H9 (cell line): ENCODE measurements at places on chromosomes 4 and X. TPM values are rescaled to one million over a fixed set of nuclear protein-coding genes. Genes with fewer than 3 reads are reported as not detected.
A peak's percentile ranks its signal among the peaks of the same experiment; 100 is the strongest.

Gene BGN
- total RNA-seq: 1.2 and 1.5 TPM in 2 replicates

Gene GRXCR1
- not detected in 2 replicates for total RNA-seq

DNA sequence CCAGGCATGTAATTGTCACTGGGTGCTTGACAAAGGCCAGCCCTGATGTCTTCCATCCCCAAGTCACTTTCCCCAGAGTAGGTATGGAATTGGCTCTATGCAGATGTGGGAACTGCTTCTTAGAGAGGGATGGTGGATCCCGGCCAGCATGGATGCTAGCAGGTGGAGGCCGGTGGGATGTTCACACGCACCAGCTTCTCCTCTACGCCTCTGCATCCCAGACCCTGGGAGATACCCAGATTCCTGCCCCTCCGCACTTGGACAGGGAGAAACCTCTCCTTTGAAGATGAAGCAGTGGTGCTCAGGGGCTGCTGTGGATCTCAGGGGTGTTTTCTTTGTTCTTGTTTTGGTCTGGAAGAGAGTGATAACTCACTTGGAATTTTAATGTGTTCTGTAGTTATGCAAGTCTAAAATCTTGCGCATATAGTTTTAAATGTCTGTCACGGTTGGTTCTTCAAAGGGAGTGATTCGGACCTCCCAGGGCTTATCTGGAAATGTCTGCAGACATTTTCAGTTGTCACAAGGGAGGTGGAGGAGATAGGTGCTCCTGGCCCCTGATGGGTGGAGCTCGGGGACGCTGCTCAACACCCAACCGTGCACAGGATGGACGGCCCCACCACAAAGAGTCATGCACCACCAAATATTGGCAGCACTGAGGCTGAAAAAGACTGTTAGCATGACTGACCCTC lies 308.0 kb downstream of the DHRSX start:
- no peaks in the 10 kb centered on the region for H3K27me3 ChIP-seq
- no peak overlapping the region for H3K4me3 ChIP-seq
- no peak overlapping the region for H3K27ac ChIP-seq
- H3K4me1 ChIP-seq: no peaks in the 10 kb centered on the region

Gene CNGA1
- total RNA-seq: 1.0 and 1.4 TPM in 2 replicates

- peaks cover 7% of the 10 kb centered on the region; the same call in 1 of the 2 replicates for H3K27me3 ChIP-seq
- H3K4me1 ChIP-seq: 0 out of 2 replicates have a peak, but pooled peaks cover 2% of the 10 kb centered on the region
- H3K4me3 ChIP-seq: peak within 1 kb of the TSS; percentile 49
- peaks cover 7% of the 10 kb centered on the region for H3K36me3 ChIP-seq
- DNase-seq: peak; percentile 44
- H3K27ac ChIP-seq: no peak within 1 kb of the TSS
Measured at GRCh38 chrX:151974336-151975227, at the start of gene GABRE. Gene GABRE (minus strand): TSS chrX:151974676. CDS start chrX:151974625, 51 bp downstream.

Gene POU4F2
- not detected in 2 replicates for total RNA-seq

Gene ITIH6
- not detected in 2 replicates for total RNA-seq

Gene FABP2
- total RNA-seq: not detected in 2 replicates

- no peak overlapping the region for H3K27ac ChIP-seq
- H3K27me3 ChIP-seq: no peaks in the 10 kb centered on the region
- no peaks in the 10 kb centered on the region for H3K36me3 ChIP-seq
- no peak for DNase-seq
- no peak overlapping the region for H3K4me3 ChIP-seq
- H3K4me1 ChIP-seq: no peaks in the 10 kb centered on the region
Measured at GRCh38 chrX:17475449-17476217, 100.6 kb downstream of the NHS start.

GRCh38 chrX:17040711-17041110 lies 94.3 kb downstream of the REPS2 start:
- no peaks in the 10 kb centered on the region for H3K36me3 ChIP-seq
- H3K4me3 ChIP-seq: no peak overlapping the region
- H3K4me1 ChIP-seq: no peaks in the 10 kb centered on the region
- H3K27me3 ChIP-seq: no peaks in the 10 kb centered on the region
- H3K27ac ChIP-seq: no peak overlapping the region
- no peak for DNase-seq

Gene CFI
- total RNA-seq: not detected in 2 replicates

Gene UGT2B11
- total RNA-seq: not detected in 2 replicates

Gene PNMA6A
- total RNA-seq: 7.7 and 8.0 TPM in 2 replicates

DNA sequence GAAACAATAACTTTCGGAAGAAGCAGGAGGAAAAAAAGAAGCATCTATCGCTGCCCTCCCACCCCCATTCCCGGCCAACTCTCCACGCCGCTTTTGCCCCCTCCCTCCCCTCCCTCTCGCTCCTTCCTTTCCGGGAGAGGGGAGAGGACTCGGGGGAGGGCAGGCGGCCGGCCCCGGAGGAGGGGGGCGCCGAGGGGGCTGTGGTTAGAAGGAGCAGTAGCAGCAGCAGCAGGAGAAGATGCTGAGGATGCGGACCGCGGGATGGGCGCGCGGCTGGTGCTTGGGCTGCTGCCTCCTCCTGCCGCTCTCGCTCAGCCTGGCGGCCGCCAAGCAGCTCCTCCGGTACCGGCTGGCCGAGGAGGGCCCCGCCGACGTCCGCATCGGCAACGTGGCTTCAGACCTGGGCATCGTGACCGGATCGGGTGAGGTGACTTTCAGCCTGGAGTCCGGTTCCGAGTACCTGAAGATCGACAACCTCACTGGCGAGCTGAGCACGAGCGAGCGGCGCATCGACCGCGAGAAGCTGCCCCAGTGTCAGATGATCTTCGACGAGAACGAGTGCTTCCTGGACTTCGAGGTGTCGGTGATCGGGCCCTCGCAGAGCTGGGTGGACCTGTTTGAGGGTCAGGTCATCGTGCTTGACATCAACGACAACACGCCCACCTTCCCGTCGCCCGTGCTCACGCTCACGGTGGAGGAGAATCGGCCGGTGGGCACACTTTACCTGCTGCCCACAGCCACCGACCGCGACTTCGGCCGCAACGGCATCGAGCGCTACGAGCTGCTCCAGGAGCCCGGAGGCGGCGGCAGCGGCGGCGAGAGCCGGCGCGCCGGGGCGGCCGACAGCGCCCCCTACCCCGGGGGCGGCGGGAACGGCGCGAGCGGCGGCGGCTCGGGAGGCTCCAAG lies 1.3 kb downstream of the PCDH7 start:
- H3K36me3 ChIP-seq: peaks cover 22% of the 10 kb centered on the region
- H3K4me1 ChIP-seq: 0 out of 2 replicates have a peak, but pooled peaks cover 3% of the 10 kb centered on the region
- H3K27ac ChIP-seq: no peak overlapping the region
- peaks cover 23% of the 10 kb centered on the region for H3K27me3 ChIP-seq
- DNase-seq: peak; percentile 55

- no peak overlapping the region for H3K4me3 ChIP-seq
- no peak overlapping the region for H3K27ac ChIP-seq
- H3K4me1 ChIP-seq: no peaks in the 10 kb centered on the region
- H3K36me3 ChIP-seq: no peaks in the 10 kb centered on the region
- H3K27me3 ChIP-seq: no peaks in the 10 kb centered on the region
Measured at GRCh38 chr4:10023050-10023419, 1.7 kb upstream of the SLC2A9 start.

Gene GALNTL6
- total RNA-seq: 0.22 TPM in 1 of 2 replicates, not detected in the other

GRCh38 chr4:164977243-164978164 lies at the start of gene TRIM61:
Gene TRIM61 (minus strand): TSS chr4:164977657. CDS start chr4:164970002, 7,655 bp downstream.
- no peak within 1 kb of the TSS for H3K27ac ChIP-seq
- no peaks in the 10 kb centered on the region for H3K36me3 ChIP-seq
- no peaks in the 10 kb centered on the region for H3K4me1 ChIP-seq

- H3K4me1 ChIP-seq: no peaks in the 10 kb centered on the region
- H3K36me3 ChIP-seq: no peaks in the 10 kb centered on the region
- no peaks in the 10 kb centered on the region for H3K27me3 ChIP-seq
- H3K27ac ChIP-seq: no peak overlapping the region
- no peak for DNase-seq
Measured at GRCh38 chr4:32485956-32486355, 1765.8 kb downstream of the PCDH7 start.

Gene WDR17
- 2.0 and 2.6 TPM in 2 replicates for total RNA-seq
